ENCODE measurements at places on chromosomes 4 and X. TPM values are rescaled to one million over a fixed set of nuclear protein-coding genes. Genes with fewer than 3 reads are reported as not detected.

DNA sequence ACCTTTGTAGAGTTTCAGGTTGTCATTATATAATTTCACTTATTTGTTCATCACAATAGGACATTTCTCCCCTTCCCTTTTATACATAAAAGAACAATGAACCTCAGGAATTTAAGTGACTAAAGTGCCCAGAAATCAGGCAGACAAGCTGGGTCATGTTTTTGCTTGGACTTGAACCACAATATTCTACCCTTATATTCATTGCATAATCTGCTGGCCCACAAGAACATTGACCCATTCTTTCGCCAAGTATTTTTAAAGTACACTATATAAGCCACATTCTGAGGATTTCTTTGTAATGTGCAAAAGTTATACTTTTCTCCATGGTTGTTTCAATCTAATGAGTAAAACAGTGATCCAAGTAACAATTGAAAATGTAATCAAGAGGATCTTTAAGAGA lies 637.5 kb upstream of the SLIT2 start:
- ATAC-seq: no peak

DNA sequence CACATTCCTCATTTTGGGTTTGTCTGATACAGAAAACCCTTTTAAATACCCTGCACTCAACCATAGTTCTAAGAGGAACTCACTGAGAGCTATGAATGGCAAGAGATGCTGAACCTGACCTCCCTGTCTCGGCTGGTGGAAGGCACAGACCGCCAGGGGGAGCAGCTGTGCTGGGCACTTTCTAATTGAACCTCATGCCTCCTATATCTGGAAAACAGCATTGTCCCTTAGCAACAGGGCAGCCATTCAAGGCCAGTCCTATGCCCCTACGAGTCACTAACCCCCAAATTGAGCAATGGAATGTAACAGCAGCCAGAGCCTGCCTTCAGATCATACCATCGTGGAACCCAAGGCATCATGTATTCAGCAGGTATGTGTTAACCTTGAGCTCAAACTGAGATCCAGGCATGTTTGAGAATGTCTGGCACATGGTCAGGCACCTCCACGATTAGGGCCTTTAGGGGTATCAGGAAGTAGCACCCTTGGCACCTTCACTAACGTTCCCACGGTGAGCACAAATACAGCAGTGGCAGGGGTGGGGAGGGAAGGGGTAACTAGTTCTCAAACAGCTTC lies 5.1 kb downstream of the USP27X start:
- no peak for ATAC-seq

GRCh38 chrX:83077606-83078005 lies 430.5 kb upstream of the POU3F4 start:
- ATAC-seq: no peak

The GASK1B gene
- total RNA-seq: 45.8 TPM
